ENCODE measurements at places on chromosomes 1 and 21.
A peak's percentile ranks its signal among the peaks of the same experiment; 100 is the strongest.

DNA sequence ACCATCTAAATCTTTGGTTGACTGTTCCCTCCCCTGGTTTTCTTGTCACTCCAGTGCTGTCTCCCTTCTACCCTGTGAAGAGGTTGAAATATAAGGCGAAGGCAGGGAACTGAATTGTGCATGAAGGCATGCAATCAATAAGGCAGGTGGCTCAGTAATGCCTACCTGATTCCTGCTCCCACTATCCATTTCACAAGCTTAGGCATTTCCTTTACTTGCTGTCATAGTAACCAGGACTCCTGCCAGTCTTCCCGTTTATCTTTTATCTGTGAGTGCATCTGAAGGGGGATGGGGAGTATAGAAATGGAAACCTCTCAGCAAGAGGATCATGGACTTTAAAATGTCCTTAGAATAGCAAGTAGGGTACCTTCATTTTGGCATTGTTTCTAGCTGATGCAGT is 40.5 kb downstream of the MRPS6 start:
- no peak for DNase-seq

- DNase-seq, result no peak
These were observed 1.1 kb upstream of the SERBP1 start for GRCh38 chr1:67431156-67431765.

GRCh38 chr1:1003618-1004419 is 3.9 kb upstream of the HES4 start:
- DNase-seq, result no peak

- peak; percentile 50 for DNase-seq
These were observed 14.4 kb downstream of the SMYD3 start for GRCh38 chr1:246492611-246493245.

GRCh38 chr1:206469411-206469932 is 804 bp upstream of the IKBKE start:
- DNase-seq, result peak; percentile 32

DNA sequence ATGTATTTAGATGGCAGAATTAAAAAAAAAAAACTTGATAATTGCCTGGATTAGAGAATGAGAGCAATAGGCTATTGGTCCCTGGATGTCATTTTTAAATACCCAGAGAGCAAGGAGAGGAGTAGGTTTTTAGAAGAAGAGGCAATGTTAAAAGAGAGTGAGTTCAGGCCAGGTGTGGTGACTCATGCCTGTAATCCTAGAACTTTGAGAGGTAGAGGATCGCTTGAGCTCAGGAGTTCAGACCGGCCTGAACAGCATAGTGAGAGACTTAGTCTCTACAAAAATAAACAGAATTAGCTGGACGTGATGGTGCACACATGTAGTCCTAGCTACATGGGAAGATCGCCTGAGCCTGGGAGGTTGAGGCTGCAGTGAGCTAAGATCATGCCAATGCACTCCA is 15.9 kb upstream of the MUTYH start:
- DNase-seq, result no peak

DNA sequence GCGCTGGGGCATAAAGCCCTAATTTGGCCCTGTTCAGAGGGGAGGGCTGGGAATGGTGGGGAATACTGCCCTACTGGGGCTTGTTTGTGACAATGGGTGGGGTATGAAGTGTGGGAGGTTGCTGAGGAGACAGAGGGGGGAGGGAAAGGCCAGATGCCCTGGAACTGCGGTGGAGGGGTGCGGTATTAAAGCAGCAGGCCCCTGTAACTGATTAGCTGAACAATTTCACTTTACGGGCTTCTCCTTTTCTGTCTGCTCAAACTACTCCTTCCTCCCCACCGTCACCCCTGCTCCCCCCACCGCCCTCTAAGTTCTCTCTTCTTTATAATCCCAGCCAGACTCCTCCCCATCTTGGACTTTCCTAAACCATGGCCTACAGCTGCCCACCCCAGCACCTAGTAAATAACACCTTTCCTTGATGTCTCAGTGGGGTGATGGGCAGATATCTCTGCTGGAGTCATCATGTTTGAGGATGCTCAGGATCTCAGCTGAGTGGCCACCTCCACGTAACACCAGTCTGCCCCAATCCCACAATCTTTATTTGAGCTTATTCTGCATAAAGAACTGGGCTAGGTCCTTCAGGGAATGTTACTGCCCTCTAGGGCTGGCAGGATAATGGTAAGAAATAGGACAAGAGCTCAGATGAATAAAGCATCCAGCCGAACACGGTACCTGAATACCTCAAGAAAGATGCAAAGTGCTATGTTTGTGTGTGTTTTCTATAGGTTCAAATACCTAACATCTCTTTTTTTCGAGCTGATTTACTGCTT is 33.5 kb downstream of the XCL1 start:
- DNase-seq, result no peak

GRCh38 chr1:165315481-165315880 is 41.0 kb downstream of the LMX1A start:
- DNase-seq, result no peak

GRCh38 chr1:61506236-61506635 is 218.7 kb downstream of the TM2D1 start:
- DNase-seq, result no peak
